ENCODE measurements at places on chromosomes 7 and 10. TPM values are rescaled to one million over a fixed set of nuclear protein-coding genes. Genes with fewer than 3 reads are reported as not detected.

GRCh38 chr10:44968091-44968490 is 8.5 kb downstream of the RASSF4 start:
- peaks cover 38% of the 10 kb centered on the region for H3K36me3 ChIP-seq
- no peak for DNase-seq
- peaks cover 91% of the 10 kb centered on the region for H3K4me1 ChIP-seq

The IDI2 gene
- total RNA-seq: 0.33 TPM

- H3K4me1 ChIP-seq: peaks cover 20% of the 10 kb centered on the region
- no peak overlapping the region for H3K27ac ChIP-seq
- H3K27me3 ChIP-seq: no peaks in the 10 kb centered on the region
- H3K36me3 ChIP-seq: no peaks in the 10 kb centered on the region
- no peak for DNase-seq
Observed at GRCh38 chr7:30351286-30351685, 66.9 kb downstream of the ZNRF2 start.

The VSTM4 gene
- total RNA-seq: 21.1 TPM

DNA sequence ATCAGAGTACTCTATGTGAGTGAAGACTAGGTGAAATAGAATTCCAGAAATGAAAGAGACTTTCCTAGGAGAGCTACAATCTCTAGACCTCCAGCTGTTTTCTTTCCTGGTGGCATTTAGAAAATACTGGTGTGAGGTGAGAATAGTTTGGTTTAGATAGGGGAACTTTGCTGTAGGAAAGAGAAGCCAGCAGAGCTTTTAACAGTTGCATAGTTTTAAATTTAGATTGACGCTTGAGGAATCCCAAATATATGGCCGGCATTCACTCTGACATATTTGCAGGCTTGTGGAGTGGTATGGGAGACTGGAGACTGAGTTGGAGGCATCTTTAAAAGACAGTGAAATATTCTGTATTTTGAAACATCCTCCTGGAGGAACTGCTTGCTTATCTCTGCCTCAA is 94.3 kb upstream of the ETV1 start:
- H3K4me3 ChIP-seq: no peak overlapping the region
- H3K27me3 ChIP-seq: no peaks in the 10 kb centered on the region
- H3K4me1 ChIP-seq: no peaks in the 10 kb centered on the region
- H3K27ac ChIP-seq: no peak overlapping the region

GRCh38 chr7:1593091-1593866 is 23.4 kb upstream of the PSMG3 start:
- no peak overlapping the region for H3K4me3 ChIP-seq
- H3K36me3 ChIP-seq: no peaks in the 10 kb centered on the region
- DNase-seq: no peak
- peaks cover 94% of the 10 kb centered on the region for H3K27me3 ChIP-seq

The ACSM6 gene
- total RNA-seq: not detected
